ENCODE measurements at places on chromosomes 13 and 19.

- no peak for DNase-seq
Observed at GRCh38 chr13:87887459-87888123, 216.4 kb downstream of the SLITRK5 start.

DNA sequence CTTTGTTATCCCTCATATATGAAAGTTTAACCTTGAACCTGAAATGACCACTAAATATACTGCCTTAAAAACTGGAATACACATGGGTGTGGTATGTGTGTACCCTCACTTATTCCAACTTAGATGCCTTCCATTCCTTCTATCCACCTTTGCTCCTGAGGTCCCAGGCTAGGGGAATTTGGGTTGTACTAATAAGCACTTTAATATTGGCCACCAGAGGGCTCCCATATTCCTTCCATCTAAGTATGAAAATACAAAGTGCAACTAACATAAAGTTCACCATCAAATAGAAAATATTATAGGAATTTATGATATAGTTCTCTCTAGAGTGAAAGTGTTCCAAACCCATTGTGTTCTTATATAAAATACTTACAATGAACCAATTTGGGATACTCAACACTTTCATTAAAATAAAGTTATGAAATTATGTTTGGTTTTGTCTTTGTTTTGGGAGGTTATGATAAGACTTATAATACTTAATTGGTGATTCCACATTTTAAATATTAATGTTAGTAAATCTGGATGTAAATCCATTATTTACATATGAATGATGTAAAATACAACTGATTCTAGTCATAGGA lies 62.3 kb downstream of the ITGBL1 start:
- DNase-seq, result no peak

- DNase-seq, result no peak
Observed at GRCh38 chr19:35328851-35329285, at the start of gene CD22. Gene CD22, plus strand, starts transcription at chr19:35329187. Its CDS starts 2,854 bp downstream, at chr19:35332041.

GRCh38 chr13:31038834-31039552 lies 106.5 kb downstream of the TEX26 start:
- DNase-seq, result peak; percentile 24

DNA sequence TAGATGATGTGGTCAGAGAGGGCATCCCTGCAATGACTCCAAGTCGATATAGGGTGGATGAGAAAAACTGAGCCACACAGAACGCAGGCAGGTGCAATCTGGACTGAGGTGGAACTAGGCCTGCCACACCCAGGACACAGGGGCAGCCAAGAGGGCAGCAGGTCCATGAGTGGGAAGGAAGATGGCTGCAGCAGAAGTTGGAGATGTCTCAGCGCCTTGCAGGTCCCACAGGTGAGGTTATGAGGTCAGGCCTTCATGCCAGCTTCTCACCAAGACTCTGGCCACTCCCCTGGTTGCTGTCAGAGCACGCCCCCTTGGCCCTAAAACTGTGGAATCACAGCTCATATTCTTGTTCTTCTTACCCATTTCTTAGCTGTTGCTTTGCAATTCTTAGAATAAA lies 147.7 kb upstream of the VSTM2B start:
- no peak for DNase-seq

GRCh38 chr19:30029721-30030510 lies 87.9 kb downstream of the URI1 start:
- DNase-seq, result peak; percentile 52

DNA sequence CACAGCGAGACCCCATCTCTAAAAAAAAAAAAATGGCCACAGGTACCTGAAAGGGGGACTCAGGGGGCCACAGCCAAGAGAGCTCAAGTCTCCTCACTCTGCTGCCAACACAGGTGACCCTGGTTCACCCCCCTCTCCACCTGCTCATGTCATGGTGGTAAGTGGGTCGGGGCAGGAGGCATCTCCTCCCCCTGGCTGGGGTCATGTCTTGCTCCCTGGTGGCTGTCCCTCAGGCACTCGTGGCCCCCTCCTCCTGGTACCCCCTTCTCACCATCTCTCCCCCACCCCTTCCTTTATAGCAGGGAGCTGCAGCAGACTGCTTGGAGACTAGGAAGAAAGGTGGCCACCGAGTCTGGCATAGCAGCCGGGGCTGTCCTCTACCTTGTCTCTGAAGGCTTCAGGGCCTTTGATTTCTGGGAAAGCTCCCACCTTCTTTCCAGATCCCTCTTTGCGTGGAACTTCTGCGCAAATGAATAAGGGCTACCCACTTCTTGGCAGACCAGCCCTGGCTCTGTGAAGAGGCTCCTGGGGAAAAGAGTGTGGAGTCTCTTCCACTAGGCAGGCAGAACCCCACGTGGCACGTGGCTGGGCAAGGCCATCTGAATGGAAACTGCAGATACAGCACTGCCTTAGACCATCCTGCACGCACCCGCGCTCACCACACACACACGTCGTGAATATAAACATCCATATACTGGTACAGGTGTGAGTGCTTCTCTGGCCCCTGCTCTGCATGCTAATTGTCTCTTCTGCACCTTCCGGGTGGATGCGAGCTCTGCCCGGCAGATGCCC lies 20.1 kb upstream of the MIER2 start:
- no peak for DNase-seq

GRCh38 chr13:70375718-70376117 lies 267.5 kb upstream of the KLHL1 start:
- no peak for DNase-seq

- no peak for DNase-seq
Observed at GRCh38 chr19:4059891-4060620, 6.6 kb downstream of the ZBTB7A start.

- DNase-seq, result no peak
Observed at GRCh38 chr19:42794765-42795164, 29.3 kb upstream of the PSG8 start.

GRCh38 chr19:30968210-30968609 lies 381.0 kb downstream of the TSHZ3 start:
- peak; percentile 1 for DNase-seq

DNA sequence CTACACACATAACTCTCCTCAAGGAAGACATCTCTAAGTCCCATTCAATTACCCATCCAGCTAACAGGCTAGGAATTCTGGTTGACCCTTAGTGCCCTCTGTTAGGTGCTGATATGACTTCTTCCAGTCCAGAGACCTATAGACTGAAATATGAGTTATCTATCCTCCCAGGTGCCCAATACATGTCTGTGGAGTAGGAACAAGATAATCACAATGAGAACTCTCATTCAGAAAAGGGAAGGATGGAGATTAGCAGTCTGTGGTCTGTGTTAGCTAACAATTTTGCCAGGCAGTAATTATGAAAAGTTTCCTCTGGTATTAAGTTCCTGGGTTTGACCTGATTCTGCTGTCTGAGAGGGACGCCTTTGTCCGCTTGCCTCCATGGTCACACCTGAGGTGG lies 44.2 kb upstream of the SLAIN1 start:
- DNase-seq, result no peak

- no peak for DNase-seq
Observed at GRCh38 chr13:28558567-28558966, 63.6 kb upstream of the FLT1 start.

GRCh38 chr13:43484432-43485225 lies 302.1 kb downstream of the ENOX1 start:
- no peak for DNase-seq

- DNase-seq, result no peak
Observed at GRCh38 chr13:113057084-113057483, 48.5 kb upstream of the F7 start.

GRCh38 chr19:46080561-46080960 lies 39.8 kb upstream of the IGFL4 start:
- DNase-seq, result peak; percentile 59

DNA sequence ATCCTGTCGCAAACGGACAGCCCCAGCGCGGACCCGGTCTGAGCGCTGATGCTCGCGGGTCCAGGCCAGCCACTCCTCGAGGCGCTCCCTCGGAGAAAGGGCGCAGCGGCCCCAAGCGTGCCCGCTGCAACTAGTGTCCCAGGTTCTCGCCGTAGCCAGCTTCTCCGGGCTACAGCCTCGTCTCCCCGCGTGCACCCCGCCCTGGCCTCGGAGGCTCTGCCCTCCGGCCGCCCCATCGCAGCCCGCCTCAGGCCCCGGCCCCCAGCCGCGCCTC lies 487 bp downstream of the FLT1 start:
- DNase-seq, result no peak

DNA sequence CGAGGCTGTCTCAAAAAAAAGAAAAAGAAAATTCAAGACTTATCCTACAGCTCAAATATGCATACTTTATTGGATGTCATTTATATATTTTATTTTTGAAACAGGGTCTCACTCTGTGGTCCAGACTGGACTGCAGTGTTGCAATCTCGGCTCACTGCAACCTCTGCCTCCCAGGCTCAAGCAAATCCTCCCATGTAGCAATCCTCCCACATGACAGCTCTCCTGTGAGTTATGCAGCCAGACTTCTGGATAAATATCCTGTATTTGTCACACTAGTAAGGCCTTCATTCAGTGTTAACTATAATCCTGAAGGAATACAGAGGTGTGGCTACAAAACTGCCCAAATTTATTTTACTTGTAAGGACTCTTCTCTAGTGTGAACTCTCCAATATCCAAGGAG lies 7.2 kb downstream of the ZNF552 start:
- DNase-seq, result no peak

DNA sequence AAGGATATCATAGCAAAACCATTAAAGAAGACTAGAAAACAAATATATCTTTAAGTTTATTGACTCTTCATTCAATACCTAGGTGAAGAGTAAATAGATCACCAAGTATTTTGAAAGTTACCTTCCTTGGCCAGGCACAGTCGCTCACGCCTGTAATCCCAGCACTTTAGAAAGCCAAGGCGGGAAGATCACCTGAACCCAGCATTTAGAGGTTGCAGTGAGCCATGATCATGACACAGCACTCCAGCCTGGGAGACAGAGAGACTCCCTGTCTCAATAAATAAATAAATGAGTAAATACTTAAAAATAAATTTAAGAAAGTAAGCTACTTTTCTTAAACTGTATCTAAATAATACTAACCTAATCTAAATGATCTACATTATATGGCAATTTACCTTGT lies 8.9 kb upstream of the WBP4 start:
- no peak for DNase-seq

DNA sequence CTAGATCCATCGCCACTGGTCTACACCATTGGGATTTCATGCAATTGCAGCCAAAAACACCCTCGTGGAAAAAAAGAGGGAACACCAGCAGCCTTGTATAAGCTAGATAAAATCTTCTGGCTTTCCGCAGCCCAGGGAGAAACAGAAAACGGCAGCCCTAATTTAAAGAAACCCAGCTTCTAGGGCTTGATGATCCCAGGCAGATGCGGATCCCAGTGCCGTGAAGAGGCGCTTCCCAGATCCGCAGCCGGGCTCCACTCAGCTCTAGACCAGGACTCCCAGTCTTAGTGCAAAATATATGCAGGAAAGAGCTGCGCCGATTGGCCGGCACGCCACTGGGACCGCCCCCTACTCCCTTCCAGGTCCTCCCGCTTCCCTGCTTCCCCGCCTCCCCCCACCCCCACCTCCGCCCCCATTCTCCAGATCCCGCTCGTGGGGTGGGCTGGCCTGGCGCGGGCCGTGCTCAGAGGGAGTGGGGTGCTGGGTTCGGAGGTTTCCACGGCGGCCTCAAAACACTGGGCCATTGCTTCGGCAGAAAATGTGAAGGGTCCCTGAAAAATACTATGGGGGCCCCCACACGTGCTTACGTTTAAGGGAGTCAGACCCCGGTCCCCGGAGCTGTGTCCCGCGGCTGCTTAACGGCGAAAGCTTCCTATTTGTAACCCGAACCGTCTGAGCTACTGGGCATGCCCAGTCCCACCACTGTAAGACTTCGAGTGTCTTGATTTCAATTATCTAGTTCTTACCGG lies 63.1 kb downstream of the SERP2 start:
- peak; percentile 65 for DNase-seq

DNA sequence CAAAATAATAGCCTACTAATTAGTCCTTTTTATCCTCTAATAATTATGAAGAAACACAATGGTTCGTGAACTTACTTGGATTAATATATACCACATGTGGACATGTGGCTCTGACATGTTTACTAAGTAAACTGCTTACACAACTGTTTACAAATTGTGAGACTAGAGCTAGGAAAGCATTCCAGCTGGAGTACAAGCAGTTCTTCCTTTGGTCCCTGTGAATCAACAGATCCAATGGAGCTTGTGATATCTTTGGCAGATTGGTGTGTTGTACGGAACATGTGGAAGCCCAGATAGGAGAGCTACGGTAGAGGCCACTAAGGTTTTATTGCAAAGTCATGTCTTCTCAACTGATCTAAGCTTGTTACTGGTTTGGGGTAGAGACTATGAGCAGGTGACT lies 145.5 kb upstream of the SPRY2 start:
- DNase-seq, result no peak

DNA sequence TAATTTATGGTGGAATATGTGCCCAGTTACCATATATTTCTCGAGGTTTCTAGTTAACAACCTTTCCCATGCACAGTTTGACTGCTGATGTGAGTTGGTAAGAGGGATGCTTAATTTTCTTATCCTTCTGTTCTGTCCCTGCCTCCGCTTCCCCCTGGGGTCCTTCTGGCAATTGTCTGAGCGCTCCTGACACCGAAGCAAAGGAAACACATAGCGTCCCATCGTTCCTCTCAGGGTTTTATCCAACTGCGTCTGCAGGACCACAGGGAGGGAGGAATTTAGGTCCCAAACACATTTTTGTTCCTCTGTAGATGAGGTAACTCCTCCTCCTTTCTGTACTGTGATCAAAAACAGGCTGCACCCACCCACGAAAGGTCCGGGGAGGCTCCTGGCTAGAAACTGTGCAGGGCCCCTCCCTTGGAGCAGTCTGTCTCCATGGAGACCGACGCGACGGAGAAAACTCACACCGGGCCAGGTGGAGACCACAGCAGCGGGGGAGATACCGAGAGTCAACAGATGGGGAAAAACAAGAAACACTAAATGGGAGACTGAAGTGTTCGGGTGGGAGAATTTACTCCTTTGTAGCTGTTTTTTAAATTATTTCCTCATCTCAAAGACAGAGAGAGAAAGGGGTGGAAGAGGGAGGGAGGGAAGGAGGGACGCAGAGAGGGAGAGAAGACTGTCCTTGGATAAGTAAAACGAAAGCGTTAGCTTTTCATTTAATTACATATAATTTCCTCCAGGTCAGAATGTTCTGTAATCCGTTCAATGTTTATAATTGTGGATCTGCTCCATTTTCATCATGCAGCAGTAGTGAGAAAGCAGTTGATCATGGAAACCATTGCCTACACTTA lies 191.8 kb upstream of the NBEA start:
- no peak for DNase-seq

GRCh38 chr13:80235166-80235966 lies 105.6 kb downstream of the SPRY2 start:
- DNase-seq, result no peak

DNA sequence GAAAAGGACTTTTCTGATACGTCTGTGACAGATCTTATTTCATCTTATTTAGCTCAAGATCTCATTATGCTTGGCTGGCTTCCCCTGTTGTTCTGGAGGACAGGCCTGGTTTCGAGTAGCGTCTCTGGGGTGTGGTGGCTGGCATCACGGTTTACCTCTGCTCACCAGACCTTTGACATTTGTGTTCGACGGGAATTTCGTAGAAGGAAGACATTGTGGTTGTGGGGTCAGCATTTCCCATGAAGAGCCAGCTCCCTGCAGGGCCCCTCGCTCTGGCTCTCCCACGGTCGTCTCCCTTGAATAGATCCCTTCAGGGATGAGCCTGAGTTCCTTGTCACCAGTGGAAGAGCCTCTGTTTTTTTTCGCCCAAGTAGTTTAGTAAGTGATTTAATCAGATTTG lies 78.6 kb upstream of the TEX29 start:
- DNase-seq, result no peak

- DNase-seq, result no peak
Observed at GRCh38 chr13:92346046-92346445, 880.6 kb upstream of the GPC6 start.

- DNase-seq, result no peak
Observed at GRCh38 chr19:47113850-47114651, 475 bp upstream of the ZC3H4 start.

- DNase-seq, result no peak
Observed at GRCh38 chr13:98488736-98489135, 88.2 kb downstream of the STK24 start.

GRCh38 chr19:45947926-45948325 lies 25.7 kb downstream of the NOVA2 start:
- DNase-seq, result no peak
